Thoracic aorta (tissue), 2 donors: ENCODE measurements at places on chromosomes 3 and 15.

- no peak for DNase-seq
- H3K36me3 ChIP-seq: no peaks in the 10 kb centered on the region
- no peaks in the 10 kb centered on the region for H3K27me3 ChIP-seq
- H3K27ac ChIP-seq: no peak overlapping the region
Measured at GRCh38 chr3:46706771-46707582, 5.8 kb downstream of the TMIE start.

- H3K36me3 ChIP-seq: no peaks in the 10 kb centered on the region
- no peak overlapping the region for H3K4me3 ChIP-seq
- H3K27me3 ChIP-seq: no peaks in the 10 kb centered on the region
- no peak for DNase-seq
- no peaks in the 10 kb centered on the region for H3K4me1 ChIP-seq
- no peak overlapping the region for H3K27ac ChIP-seq
Measured at GRCh38 chr15:38888701-38889221, 324.1 kb upstream of the RASGRP1 start.

DNA sequence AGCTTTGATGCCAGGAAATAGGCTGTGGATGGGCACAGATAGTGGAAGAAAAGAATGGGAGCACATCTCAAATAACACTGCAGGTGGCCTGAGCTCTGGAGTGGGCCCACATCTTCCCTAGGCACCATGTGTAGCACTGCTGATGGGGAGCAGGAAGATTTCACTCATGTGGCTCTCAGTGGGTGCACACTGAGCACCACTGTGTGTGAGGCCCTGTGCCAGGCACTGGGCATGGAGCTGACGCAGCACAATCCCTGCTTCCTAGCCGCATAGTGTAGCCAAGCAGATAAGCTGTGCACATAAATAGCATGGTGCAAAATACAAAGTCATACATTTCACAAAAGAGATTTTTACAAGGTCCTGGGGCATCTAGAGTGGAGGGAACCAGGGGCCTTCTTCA, 101.6 kb downstream of the MOBP start:
- no peak overlapping the region for H3K27ac ChIP-seq
- no peaks in the 10 kb centered on the region for H3K27me3 ChIP-seq
- no peak overlapping the region for H3K4me3 ChIP-seq
- no peaks in the 10 kb centered on the region for H3K36me3 ChIP-seq
- DNase-seq: no peak

DNA sequence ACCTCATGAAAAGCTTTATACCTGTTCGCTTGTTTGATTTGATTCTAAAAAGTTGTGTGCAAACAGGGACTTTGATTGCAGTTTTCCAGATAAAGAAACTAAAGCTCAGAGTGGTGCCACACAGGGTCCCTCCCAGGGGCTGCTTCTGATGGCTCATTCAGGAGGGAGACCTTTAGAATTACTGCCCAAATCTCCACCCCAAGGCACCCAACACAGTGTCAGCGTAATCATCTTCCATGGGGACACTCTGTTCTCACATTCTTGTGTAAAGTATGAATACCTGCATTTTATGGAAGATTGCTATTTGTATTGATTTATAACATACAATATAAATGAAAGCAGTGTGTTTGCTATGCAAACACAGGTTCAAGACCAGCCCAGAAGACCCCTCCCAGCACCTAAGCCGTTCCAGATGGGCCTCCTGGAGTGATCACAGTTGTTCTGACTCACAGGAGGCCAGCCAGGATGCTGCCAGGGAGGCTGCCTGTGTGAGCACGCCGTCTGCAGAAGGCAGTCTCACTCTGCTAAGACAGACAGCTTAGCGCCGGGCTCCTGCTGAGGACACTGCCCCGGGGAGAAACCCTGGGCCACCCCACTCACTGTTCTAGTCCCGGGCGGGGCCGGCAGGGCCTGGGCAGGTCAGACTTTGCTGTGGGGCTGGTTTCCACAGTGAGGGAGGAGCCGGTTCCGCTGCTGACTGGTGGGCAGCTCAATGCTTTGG, 185.6 kb downstream of the FAM43A start:
- H3K36me3 ChIP-seq: no peaks in the 10 kb centered on the region
- no peak overlapping the region for H3K4me3 ChIP-seq
- DNase-seq: no peak
- H3K4me1 ChIP-seq: peaks cover 22% of the 10 kb centered on the region
- H3K27me3 ChIP-seq: no peaks in the 10 kb centered on the region

- H3K36me3 ChIP-seq: no peaks in the 10 kb centered on the region
- H3K4me3 ChIP-seq: no peak overlapping the region
- H3K27me3 ChIP-seq: no peaks in the 10 kb centered on the region
- no peak for DNase-seq
Measured at GRCh38 chr15:69743091-69743490, 290.5 kb downstream of the RPLP1 start.

- no peak for DNase-seq
- H3K36me3 ChIP-seq: no peaks in the 10 kb centered on the region
- no peak overlapping the region for H3K4me3 ChIP-seq
- H3K27ac ChIP-seq: no peak overlapping the region
- no peaks in the 10 kb centered on the region for H3K4me1 ChIP-seq
- no peaks in the 10 kb centered on the region for H3K27me3 ChIP-seq
Measured at GRCh38 chr3:169158379-169158778, 505.1 kb downstream of the MECOM start.

DNA sequence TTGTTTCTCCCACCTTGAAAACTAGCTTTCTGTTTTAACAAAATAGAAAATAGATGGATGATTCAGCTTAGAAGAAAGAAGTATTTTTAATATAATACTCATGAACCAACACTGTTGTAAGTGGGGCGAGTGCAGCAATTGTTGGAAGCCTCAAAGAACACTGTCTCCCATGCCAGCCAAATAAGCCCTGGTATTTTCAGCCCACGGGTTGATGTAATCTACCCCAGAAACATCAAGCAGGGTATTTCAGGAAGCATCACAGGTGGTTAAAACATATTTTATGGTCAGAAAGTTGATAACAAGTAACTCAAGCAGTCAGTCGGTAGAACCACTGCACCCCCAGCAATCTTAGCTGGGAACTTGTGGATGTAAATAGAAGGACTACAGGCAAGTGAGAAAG, 115.9 kb downstream of the SV2B start:
- no peak overlapping the region for H3K27ac ChIP-seq
- no peaks in the 10 kb centered on the region for H3K4me1 ChIP-seq
- no peaks in the 10 kb centered on the region for H3K27me3 ChIP-seq
